ENCODE measurements at places on chromosomes 13 and 19. TPM values are rescaled to one million over a fixed set of nuclear protein-coding genes. Genes with fewer than 3 reads are reported as not detected.

Gene OR7C1
- total RNA-seq = not detected

Gene RASAL3
- total RNA-seq = not detected

Gene FBXO46
- total RNA-seq = 10.1 TPM

Gene WDR87
- total RNA-seq = not detected

Gene ZNF69
- not detected for total RNA-seq

Gene NCR1
- total RNA-seq = not detected

Gene KIR2DL4
- not detected for total RNA-seq

Gene IGFL1
- 2.5 TPM for total RNA-seq

Gene MEIOSIN
- total RNA-seq = 0.05 TPM

Gene TUBA3C
- total RNA-seq = not detected

Gene SNRPA
- 165 TPM for total RNA-seq

Gene PLPP2
- total RNA-seq = 109 TPM

Gene RFPL4AL1
- total RNA-seq = not detected
